ENCODE measurements at places on chromosomes 11 and 22. TPM values are rescaled to one million over a fixed set of nuclear protein-coding genes. Genes with fewer than 3 reads are reported as not detected.
A peak's percentile ranks its signal among the peaks of the same experiment; 100 is the strongest.

- no peaks in the 10 kb centered on the region for H3K27me3 ChIP-seq
- DNase-seq: no peak
Observed at GRCh38 chr11:118921929-118922744, 3.6 kb downstream of the BCL9L start.

GRCh38 chr22:45007391-45008185, 2.2 kb downstream of the PHF21B start:
- no peaks in the 10 kb centered on the region for H3K36me3 ChIP-seq
- no peak for DNase-seq
- H3K4me3 ChIP-seq: peak overlapping the region; percentile 46
- H3K27me3 ChIP-seq: peaks cover 72% of the 10 kb centered on the region
- peaks cover 6% of the 10 kb centered on the region for H3K4me1 ChIP-seq
- no peak overlapping the region for H3K27ac ChIP-seq

DNA sequence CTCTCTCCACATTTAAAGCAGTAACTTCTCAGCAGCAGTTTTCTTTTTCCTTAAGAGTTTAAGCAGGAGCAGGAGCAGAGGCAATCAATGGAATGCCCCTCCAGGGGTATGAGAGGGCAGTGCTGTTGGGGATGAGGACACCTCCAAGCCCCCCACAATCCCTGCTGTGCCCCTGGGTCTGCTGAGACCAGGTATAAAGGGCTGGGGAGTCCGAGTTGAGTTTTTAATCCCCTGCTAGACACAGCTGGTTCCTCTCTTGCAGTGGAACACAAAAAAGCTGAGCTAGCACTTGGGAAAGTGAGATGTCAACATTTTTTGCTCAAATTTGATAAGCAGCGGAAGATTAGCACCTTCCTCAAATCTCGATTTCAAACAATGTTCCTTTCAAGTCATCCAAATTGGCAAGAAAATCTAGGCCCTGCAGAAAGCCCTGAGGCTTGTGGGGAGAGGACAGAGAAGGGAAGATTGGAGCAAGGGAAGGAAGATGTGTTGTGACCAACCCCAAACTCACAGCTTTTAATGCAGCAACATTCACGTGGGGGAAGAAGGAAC, 581.9 kb downstream of the SOX6 start:
- H3K27me3 ChIP-seq: peaks cover 6% of the 10 kb centered on the region
- no peak overlapping the region for H3K27ac ChIP-seq
- no peak for DNase-seq
- H3K4me1 ChIP-seq: no peaks in the 10 kb centered on the region
- H3K36me3 ChIP-seq: no peaks in the 10 kb centered on the region

GRCh38 chr11:76742902-76743301, 40.3 kb upstream of the TSKU start:
- H3K27ac ChIP-seq: no peak overlapping the region
- no peak overlapping the region for H3K4me3 ChIP-seq
- H3K27me3 ChIP-seq: no peaks in the 10 kb centered on the region
- H3K4me1 ChIP-seq: no peaks in the 10 kb centered on the region
- no peaks in the 10 kb centered on the region for H3K36me3 ChIP-seq
- DNase-seq: no peak

GRCh38 chr22:40121461-40121860, 56.3 kb upstream of the TNRC6B start:
- DNase-seq: no peak
- H3K27me3 ChIP-seq: no peaks in the 10 kb centered on the region
- no peaks in the 10 kb centered on the region for H3K36me3 ChIP-seq
- H3K27ac ChIP-seq: no peak overlapping the region

- no peak overlapping the region for H3K4me3 ChIP-seq
- peaks cover 10% of the 10 kb centered on the region for H3K4me1 ChIP-seq
- no peaks in the 10 kb centered on the region for H3K27me3 ChIP-seq
- no peak overlapping the region for H3K27ac ChIP-seq
Observed at GRCh38 chr22:27876684-27877083, 42.4 kb downstream of the PITPNB start.

GRCh38 chr22:29484642-29485041, 4.6 kb downstream of the NEFH start:
- no peak for DNase-seq
- no peaks in the 10 kb centered on the region for H3K4me1 ChIP-seq
- H3K27me3 ChIP-seq: peaks cover 31% of the 10 kb centered on the region
- no peaks in the 10 kb centered on the region for H3K36me3 ChIP-seq
- no peak overlapping the region for H3K4me3 ChIP-seq

- no peak for DNase-seq
- H3K36me3 ChIP-seq: no peaks in the 10 kb centered on the region
- H3K4me3 ChIP-seq: no peak overlapping the region
- H3K27ac ChIP-seq: no peak overlapping the region
Observed at GRCh38 chr11:109972181-109972715, 120.9 kb upstream of the ZC3H12C start.

- no peak overlapping the region for H3K27ac ChIP-seq
- H3K4me3 ChIP-seq: no peak overlapping the region
Observed at GRCh38 chr22:46801826-46802607, 39.6 kb downstream of the TBC1D22A start.

DNA sequence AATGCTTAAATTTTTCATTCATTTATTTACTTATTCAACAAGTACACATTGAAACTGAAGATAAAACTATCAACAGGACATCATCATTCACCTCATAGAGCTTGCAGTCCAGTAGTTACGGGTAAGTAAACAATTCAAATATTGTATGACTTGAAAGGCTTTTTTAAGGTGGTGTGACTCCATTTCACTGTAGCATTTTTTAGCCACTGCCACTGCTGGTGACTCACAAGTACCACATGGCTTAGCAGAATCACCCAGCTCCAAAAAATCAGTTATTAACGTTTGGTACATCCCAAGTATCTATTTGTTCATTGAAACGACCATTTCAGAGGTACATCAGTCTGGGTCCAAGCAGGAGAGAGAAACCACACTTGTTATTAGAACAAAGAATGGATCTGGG, 427.9 kb upstream of the DDI1 start:
- no peaks in the 10 kb centered on the region for H3K27me3 ChIP-seq
- no peak for DNase-seq
- peaks cover 16% of the 10 kb centered on the region for H3K4me1 ChIP-seq
- H3K27ac ChIP-seq: peak overlapping the region; percentile 36
- H3K36me3 ChIP-seq: no peaks in the 10 kb centered on the region

DNA sequence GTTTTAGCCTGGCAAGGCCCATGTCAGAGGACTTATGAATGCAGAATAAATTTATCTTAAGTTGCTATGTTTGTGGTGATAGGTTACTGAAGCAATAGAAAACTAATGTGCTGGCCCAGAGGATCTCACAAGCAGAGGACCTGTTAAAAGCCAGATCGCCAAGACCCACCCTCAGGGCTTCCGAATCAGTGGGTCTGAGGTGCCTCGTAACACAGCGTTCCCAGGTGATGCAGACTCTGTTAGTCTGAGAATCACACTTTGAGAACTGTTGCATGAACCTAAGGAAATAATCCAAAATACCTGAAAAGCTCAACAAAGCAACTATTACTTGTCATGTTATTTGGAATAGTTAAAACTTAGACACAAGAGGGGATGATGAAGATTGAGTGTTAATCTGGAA, 6.7 kb upstream of the SCARF2 start:
- H3K4me1 ChIP-seq: no peaks in the 10 kb centered on the region
- peaks cover 2% of the 10 kb centered on the region for H3K27me3 ChIP-seq
- no peak overlapping the region for H3K27ac ChIP-seq
- H3K4me3 ChIP-seq: no peak overlapping the region

DNA sequence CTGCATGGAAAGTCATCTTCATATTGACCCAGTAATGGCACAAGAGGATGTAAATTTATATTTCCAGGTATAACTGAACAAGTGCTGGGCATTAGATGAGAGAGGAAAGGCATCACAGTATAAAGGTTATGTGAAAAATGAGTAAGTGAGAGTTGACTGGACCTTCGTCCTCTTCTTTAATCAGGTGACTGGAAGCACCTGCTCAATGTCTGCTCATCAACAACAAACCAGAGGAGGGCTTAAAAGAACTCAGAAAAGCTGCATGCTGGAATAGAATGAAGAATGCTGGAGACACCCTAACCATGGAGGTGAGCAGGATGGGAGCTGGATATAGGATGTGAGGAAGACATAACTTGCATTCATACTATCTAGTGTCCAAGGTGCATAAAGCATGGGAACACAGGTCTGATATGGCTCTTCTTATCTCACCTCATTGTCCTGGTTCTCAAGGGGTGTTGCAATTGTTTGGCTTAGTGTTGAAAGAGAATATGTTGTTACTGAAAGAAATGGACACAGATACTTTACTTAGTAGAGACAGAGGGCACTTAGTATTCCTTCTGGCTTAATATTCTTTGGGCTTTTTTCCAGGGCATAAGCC, 7.3 kb upstream of the SLC22A9 start:
- no peak overlapping the region for H3K4me3 ChIP-seq
- no peaks in the 10 kb centered on the region for H3K27me3 ChIP-seq
- H3K27ac ChIP-seq: no peak overlapping the region
- H3K36me3 ChIP-seq: no peaks in the 10 kb centered on the region
- DNase-seq: no peak

DNA sequence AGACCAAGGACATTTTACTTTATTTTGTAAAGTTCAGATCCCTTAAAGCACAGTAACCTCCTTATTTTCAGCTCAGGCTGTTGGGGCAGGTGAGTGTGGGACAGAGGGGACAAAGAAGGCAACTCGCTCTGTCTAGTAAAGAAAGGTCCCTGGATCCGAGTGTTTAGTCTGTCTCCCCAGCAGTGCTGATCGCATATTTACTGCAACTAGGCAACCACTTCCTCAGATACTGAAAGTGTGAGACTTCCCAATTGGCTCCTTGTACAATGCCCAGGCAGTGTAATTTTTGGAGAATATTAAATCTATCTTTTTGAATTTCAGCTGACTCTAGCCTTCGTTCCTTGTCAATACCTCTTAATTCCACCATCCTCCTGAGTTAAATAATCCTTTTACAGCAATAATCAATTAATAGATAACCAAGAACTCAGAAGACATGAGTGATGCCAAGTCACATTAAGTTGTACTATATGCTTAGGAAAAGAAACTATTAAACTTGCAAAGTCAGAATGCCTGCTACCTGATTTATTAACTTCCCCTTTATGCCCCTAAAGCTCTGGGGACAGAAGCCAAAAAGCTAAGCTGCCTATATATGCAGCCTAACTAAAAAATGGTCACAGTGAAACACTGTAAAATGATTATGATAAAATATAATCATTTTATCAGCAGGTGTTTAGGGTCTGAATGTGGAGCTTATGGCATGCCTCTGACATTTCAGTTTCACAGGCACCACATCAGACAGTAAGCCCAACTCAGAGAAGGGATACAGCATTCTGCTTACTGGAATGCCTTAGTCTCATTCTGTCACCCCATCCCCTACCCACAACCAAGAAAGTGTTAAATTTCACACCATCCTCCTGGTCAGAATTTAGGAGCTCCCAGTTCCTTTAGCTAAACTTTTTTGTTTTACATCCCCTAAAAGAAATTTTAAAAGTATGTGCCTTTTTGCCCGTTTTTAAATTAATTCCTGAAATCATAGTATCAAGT, 138.7 kb downstream of the TRIM44 start:
- H3K27ac ChIP-seq: peak overlapping the region; percentile 36
- no peak for DNase-seq
- H3K27me3 ChIP-seq: no peaks in the 10 kb centered on the region
- H3K4me3 ChIP-seq: no peak overlapping the region
- H3K36me3 ChIP-seq: peaks cover 2% of the 10 kb centered on the region

GRCh38 chr11:42957831-42958230, 354.0 kb upstream of the API5 start:
- no peak overlapping the region for H3K27ac ChIP-seq
- no peaks in the 10 kb centered on the region for H3K27me3 ChIP-seq
- H3K4me3 ChIP-seq: no peak overlapping the region

GRCh38 chr11:43922295-43922648, 20.2 kb upstream of the C11orf96 start:
- peaks cover 7% of the 10 kb centered on the region for H3K36me3 ChIP-seq
- peaks cover 17% of the 10 kb centered on the region for H3K4me1 ChIP-seq
- DNase-seq: no peak
- no peaks in the 10 kb centered on the region for H3K27me3 ChIP-seq
- no peak overlapping the region for H3K27ac ChIP-seq

GRCh38 chr11:4551346-4551979, 6.5 kb downstream of the OR52M1 start:
- no peak for DNase-seq
- no peaks in the 10 kb centered on the region for H3K4me1 ChIP-seq
- H3K27me3 ChIP-seq: no peaks in the 10 kb centered on the region
- H3K27ac ChIP-seq: no peak overlapping the region
- no peak overlapping the region for H3K4me3 ChIP-seq

- H3K4me3 ChIP-seq: no peak overlapping the region
- no peaks in the 10 kb centered on the region for H3K4me1 ChIP-seq
- no peak overlapping the region for H3K27ac ChIP-seq
- peaks cover 28% of the 10 kb centered on the region for H3K27me3 ChIP-seq
- H3K36me3 ChIP-seq: no peaks in the 10 kb centered on the region
Observed at GRCh38 chr11:64027651-64028397, 7.9 kb upstream of the FLRT1 start.

DNA sequence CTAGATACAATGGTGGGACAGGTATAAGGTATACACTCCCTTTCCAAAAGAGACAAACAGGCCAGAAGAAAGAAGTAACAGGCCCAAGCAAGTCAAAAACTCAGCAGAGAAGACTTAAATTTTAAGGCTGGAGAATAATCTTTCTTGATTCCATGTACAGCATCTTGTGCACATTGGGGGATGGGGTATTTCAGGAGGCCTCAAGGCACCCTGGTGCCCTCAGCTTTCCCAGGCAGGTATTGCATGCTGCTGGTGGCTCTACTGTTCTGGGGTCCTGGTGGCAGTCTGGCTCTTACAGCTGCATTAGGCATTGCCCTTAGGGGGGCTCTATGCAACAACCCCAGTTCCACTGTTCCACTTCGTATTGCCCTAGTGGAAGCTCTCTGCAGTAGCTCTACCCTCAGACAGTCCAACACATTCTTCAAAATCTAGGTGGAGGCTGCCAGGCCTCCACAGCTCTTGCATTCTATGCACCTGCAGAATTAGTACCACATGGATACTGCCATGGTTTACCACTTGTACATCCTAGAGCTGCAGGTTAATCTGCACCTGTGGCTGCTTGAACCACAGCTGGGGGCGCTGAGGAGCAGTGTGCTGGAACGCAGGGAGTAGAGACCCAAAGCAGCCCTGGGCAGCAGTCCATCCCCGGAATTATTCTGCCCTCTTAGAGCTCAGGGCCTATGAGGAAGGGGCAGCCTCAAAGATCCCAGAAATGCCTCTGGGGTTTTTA, 4.2 kb upstream of the CTSC start:
- H3K27ac ChIP-seq: no peak overlapping the region
- no peak overlapping the region for H3K4me3 ChIP-seq
- DNase-seq: no peak
- H3K36me3 ChIP-seq: no peaks in the 10 kb centered on the region
- no peaks in the 10 kb centered on the region for H3K27me3 ChIP-seq

- DNase-seq: no peak
- H3K27ac ChIP-seq: no peak overlapping the region
- no peaks in the 10 kb centered on the region for H3K27me3 ChIP-seq
- peaks cover 3% of the 10 kb centered on the region for H3K4me1 ChIP-seq
- H3K4me3 ChIP-seq: no peak overlapping the region
Observed at GRCh38 chr11:118002010-118002540, 15.9 kb downstream of the IL10RA start.

Gene E2F8
- 2.0 TPM for polyA plus RNA-seq

Gene TST
- polyA plus RNA-seq: 18.8 TPM

Gene ARVCF
- polyA plus RNA-seq: 8.4 TPM

Gene PLA2G3
- 0.39 TPM for polyA plus RNA-seq

Gene C22orf31
- not detected for polyA plus RNA-seq

Gene GAB4
- polyA plus RNA-seq: not detected

Gene SMTNL1
- not detected for polyA plus RNA-seq

Gene FKBP2
- 57.7 TPM for polyA plus RNA-seq

Gene ATM
- 21.5 TPM for polyA plus RNA-seq

Gene WT1
- not detected for polyA plus RNA-seq

Gene RAB39A
- not detected for polyA plus RNA-seq

Gene PGA3
- polyA plus RNA-seq: not detected

Gene NUMA1
- polyA plus RNA-seq: 40.4 TPM

Gene RAB38
- polyA plus RNA-seq: 146 TPM

Gene PYGM
- 0.05 TPM for polyA plus RNA-seq
